ENCODE measurements at places on chromosomes 6 and 20. TPM values are rescaled to one million over a fixed set of nuclear protein-coding genes. Genes with fewer than 3 reads are reported as not detected.

Gene SYCP2
- 0.35 TPM for total RNA-seq

Gene MROH8
- total RNA-seq, result 1.1 TPM

Gene ZBTB46
- 0.63 TPM for total RNA-seq

Gene LY6G6F
- total RNA-seq, result not detected

Gene CPNE5
- total RNA-seq, result not detected

Gene HCRTR2
- not detected for total RNA-seq

DNA sequence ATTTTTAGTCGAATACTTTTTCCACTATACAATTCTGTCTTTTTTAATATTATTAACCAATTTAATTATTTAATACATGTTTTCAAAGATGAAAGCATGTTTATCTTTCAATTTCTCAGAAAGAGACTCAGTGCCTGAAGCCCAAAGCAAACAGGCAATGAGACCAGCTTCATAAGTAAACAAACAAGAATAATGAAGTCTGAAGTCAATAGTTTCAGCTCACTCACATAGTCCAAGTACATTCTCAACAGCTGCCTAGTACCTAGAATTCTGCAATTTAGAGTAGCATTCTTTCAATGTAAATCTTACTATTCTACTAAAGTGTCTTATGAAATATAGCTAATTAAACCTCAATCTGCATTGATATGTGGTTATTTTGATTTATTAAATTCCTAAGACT lies 626.5 kb upstream of the NRSN1 start:
- no peak for DNase-seq

- no peak for DNase-seq
Measured at GRCh38 chr6:38079537-38079936, 260.0 kb downstream of the ZFAND3 start.

DNA sequence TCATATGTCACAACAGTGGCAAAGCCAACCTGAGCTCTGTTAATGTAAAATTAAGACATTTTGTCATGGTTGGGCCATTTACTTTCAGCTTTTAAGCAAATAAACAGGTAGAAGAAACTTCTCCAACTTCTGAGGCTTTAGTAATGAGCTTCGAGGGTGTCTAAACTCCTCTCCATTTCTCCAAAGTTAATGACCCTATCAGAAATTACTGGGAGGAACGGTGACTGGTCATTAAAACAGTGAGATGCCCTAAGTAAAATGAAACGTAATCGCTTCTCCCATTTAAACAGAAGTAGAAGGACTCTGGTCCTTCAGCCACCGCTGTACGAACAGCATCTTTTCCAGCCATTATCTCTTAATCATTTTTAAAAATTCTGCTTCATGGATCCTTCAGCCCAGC lies 986.9 kb upstream of the MANEA start:
- DNase-seq, result no peak

DNA sequence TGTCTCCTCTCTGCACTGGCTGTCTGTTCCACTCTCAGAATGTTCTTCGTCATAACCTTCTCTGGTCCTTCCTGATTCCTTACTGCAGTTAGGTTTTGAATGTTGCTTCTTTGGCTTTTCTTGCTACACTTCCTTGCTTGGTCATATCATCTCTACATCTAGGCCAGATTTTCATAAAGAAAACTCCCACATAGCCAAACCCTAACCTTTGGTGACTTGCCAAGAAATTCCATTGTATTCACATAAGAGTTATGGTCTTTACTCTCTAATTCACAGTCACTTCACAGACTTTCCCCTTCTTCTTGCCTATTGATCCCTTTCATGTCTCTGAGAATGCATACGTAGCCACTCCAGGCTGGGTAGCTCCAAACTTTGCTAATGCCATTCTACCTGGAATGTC lies 41.9 kb upstream of the SIM1 start:
- no peak for DNase-seq

GRCh38 chr6:119162134-119162775 lies 83.8 kb upstream of the FAM184A start:
- DNase-seq, result no peak

GRCh38 chr20:47534405-47534804 lies 32.7 kb downstream of the NCOA3 start:
- no peak for DNase-seq

DNA sequence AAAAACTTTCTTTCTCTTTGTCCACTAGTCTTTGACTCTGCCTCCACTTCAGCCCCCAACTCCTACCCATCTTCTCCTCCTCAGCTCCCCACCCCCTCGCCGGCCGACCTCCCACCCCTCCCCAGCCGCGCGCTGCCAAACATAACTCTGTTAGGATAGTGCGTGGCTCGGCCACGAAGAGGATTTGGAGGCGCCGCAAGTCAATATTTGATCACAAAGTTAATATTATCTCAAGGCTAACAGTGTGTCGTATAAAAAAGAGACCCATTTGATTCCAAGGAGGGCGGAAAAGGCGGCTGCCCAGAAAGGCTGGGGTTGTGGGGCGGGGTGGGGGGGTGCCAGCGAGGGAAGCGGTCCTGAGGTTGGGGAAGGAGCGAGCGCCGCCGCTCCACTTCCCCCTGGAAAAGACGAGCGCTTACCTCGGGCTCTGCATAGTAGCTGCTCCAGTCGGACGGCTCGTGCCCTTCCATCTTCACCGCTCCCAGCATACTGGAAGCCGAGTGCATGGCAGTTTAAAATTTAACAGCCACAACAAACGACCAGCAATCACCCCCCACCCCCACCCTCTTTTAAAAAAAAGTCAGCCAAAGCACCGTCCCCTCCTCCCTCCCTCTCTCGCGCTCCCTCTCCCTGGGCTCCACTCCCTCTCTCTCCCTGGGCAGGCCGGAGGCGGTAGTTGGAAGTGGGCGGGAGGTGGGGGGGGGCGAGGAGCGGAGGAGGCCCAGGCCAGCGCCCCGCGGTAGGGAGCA lies 425 bp downstream of the FOXA2 start:
- peak; percentile 26 for DNase-seq

- peak; percentile 43 for DNase-seq
Measured at GRCh38 chr6:30238178-30238795, 25.1 kb upstream of the TRIM26 start.
